ENCODE measurements at places on chromosomes 3 and 15.

DNA sequence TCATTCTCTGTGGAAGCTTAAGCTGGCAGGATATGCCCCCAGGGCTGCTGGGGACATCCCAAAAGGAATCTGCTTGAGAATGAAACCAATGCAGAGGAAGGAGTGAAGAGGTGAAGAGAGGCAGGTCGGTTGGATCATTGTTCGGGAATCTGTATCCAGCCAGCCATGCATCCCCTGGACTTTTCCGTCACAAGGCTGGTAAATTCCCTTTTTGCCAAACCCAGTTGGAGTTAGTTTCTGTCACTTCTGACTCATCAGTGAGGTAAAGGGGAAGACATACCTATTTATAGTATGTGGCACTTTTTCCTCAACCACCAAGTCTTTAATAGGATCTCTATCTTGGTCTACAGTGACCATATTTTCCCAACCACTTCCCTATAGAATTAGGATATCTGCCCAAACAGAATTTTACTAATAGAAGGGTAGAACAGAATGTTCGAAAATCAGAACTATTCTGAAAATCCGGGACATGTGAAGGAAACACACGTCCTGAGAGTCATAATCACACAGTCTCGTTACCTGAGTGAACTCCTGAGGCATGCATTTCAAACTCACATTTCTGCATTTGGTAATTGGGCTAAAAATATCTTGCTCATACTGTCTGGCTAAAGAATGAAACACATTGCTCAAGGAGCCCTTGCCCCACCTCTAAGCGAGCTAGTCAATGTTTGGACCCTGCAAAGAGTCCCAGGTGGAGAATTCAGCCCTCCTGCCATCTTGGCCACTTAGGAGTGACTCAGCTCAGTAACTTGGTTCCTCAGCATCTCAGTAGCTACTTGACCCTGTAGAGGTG, 289.7 kb upstream of the ADAMTS9 start:
- no peak for DNase-seq

DNA sequence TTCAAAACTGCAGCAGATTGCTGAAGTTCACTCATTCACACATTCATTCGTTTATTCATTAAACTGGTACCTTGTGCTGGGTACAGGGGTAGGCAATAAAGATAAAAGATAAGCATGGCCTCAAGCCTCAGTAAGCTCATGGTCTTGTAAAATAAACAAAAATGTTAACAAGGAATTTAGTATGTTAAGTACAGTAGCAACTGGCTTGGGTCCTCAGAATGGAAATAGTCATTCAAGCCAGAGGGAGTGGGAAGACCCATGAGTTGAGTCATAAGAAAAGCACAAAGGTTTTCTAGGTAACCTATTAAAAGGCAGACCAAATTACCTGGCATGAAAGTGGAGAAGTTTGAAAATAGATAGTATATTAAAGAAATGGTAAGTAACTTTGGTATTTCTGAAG, 163.3 kb downstream of the CDIN1 start:
- no peak for DNase-seq

DNA sequence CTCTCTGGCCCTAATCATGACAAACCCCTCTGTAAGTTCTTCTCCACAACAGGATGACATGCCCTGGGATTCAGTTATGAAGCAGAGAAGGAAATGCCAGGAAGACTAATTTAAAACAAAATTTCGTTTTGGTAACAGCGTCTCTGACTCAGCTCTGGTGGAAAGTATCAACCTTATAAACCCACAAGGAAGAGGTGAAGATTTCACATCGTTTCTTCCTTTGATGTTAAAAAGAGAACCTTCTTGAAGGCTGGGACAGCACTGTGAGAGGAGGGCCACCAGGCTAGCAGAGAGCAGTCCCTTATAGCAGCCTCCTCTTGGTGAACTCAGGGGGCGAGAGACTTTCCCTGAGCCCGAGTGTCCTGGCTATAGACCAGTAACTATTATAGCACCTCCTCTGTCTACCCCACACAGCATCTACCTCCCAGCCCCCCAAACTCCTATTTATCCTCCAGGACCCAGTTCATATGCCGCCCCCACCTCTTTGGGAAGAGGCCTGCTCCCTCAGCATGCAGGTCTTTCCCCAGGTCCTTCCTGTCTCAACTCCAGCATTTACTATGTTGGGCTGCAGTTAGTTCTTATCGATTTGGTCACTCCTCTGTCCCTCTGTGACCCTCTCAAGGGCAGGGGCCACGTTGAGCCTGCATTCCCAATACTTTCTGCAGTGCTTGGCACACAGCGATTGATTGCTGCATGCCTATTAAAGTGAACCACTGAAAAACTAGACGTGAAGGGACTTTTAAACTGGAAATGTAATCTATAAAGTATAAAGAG, 321.5 kb upstream of the ICE2 start:
- DNase-seq, result no peak

GRCh38 chr3:34396288-34396687, 597.9 kb downstream of the PDCD6IP start:
- no peak for DNase-seq

DNA sequence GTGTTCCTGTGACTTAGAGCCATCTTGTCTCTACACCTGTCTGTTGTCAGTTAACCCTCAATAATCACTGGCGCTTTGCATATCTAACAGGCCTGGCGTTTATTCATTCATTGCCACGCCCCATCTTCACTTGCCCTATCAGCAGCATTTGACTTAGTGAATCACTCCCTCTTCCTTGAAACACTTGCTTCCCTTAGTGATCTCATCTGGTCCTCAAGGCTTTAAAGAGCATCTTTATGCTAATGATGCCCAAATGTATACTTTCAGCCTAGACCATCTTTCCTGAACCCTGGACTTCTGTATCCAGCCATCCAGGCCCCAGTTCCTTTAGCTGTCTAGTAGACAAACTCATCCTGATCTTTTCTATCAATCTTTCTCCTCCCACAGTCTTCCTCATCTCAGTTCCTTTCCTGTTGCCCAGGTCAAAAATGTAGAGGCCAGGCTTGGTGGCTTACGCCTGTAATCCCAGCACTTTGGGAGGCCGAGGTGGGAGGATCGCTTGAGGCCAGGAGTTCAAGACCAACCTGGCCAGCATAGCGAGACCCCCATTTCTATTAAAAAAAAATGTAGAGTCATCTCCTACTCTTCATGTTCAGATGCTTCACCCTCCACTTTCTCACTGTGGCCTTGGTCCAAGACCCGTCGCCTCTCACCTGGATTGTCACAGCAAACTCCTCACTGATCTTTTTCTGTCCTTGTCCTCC, 1.4 kb upstream of the IGDCC4 start:
- DNase-seq, result no peak

GRCh38 chr3:24185738-24186384, 240.8 kb downstream of the NR1D2 start:
- DNase-seq, result peak; percentile 74

GRCh38 chr15:78046796-78047341, 30.6 kb downstream of the TBC1D2B start:
- no peak for DNase-seq

DNA sequence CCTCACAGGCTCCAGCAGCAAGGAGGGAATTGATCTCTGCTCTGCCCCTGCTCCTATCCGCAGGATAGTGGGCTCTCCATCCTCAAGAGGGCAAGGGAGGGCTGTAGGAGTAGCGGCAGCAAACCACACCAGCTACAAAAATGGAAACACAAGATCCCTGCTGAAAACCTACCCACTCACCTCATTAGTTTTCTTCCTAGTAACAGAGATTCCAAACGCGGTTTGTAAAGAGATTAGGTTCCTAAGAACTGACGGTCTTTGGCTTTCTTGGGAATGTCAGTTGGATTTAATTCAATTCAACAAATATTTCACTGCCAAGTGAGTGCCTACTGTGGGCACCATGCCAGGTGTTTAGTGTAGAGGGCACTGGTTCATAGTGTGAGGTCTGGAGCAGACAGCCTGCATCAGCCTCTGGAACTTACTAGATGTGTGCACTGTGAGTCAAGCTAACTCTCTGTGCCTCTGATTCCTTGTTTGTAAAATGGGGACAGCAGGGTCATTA, 84.7 kb downstream of the MRPL46 start:
- DNase-seq, result peak; percentile 41

DNA sequence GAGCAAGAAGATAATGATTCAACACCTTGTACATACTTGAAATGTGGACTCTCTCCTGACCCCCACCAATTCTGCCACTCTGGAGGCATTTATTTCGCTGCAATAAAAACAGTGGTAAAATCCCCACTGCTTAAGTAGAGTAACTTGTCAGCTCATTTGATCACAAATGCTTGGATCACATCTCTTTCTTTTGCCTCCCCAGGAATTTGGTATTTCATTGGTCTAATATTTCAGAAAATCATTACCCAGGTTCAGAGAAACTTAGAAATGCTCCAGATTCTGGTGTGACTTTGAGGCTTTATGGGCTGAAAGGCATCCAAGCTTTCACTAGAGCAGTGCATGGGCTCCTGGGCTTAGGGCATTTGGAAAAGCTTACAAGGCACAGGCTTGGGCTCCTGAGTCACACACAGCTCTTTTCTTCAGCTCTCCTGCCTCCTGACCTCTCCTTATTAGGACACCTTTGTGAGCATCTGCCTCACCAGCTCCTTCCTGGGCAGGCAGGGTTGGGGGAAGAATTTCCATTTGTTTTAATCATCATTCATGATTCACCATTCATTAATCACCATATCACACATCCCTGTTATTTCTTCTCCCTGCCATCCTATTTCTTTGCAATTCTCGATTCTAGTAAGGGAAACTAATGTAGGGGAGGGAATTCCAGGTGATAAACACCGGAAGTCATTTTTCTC, 22.5 kb downstream of the CDCP1 start:
- no peak for DNase-seq

DNA sequence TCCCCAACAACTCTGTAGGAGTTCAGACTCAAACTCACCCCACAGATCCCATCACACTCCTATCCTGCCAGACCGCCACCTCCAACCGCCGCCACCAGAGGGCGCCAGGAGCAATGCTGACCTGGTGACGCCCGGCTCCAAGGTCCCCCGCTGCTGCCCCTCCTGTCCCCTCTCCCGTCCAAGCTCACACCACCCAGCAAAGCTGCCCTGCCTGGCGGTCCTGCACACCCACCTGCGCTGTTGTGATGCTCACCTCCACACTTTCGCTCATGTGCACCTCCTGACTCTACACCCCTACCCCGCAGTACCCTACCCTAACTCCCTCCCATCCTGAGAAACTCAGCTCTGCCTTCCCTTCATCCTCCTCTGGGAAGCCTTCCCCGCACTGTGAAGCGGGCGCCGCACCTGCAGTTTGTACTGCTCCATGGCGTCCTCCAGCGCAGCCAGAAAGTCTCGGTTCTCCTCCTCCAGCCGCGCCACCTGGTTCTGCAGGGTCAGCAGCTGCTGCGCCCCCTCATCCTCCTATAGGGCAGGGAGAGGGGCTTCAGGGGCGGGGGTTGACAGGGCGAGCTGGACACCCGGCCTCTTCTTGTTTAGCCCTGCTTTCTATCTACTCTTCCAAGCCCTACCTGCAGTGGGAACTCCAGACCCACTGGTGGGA, 7.9 kb downstream of the KIF7 start:
- DNase-seq, result peak; percentile 74

GRCh38 chr3:133964547-133964946, 65.2 kb downstream of the SLCO2A1 start:
- DNase-seq, result no peak

DNA sequence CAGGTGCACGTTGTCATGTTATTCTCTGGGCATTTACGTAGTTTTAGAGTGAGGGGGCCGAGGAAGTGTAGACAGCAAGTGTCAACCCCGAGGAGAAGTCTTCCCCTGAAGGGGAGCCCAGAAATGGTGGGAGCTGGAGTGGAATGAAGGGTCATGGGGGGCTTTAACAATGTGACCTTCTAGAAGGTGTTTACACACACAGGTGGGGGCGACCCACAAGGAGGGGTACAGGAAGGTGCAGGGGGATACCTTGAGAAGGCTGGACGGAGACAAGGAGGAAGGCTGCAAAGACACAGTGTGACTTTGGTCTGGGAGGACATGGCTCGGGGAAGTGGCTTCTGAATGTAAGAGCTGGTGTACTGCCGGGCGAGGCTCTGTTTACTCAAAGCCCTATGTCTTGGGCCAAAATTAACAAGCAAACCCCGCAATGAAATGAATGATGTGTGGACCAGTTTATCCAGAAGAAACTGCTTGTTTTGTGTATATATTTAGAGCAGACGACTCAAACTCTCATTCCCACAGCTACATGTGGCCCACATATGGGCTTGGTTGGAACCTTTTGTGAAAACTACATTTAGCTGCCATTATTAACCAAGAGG, 18.7 kb downstream of the TRPM1 start:
- peak; percentile 30 for DNase-seq

DNA sequence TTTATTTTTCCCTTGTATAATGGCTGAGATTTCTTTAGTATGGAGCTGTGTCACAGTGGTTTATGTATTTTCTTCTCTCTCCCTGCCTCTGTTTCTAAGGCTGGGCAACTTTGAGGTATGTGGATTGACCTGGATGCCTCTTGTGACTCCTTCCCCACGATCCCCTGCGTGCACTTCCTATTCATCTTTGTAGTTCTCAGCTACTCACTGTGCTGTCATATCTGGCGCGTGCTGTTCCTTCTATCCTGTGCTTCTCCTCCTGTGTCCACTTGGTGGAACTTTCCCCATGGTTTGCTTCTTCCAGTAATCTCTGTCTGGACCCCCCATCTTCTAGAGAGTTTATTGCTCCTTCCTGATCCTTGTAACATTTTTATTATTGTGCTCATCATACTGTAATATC, 97.3 kb downstream of the AKAP13 start:
- no peak for DNase-seq

GRCh38 chr15:90151989-90152645, 49.0 kb upstream of the SEMA4B start:
- DNase-seq, result no peak

GRCh38 chr3:148694116-148694515, 3.6 kb upstream of the AGTR1 start:
- DNase-seq, result no peak

GRCh38 chr3:5160940-5161858, 26.3 kb upstream of the EDEM1 start:
- DNase-seq, result no peak

GRCh38 chr3:55486857-55487380, at the start of gene WNT5A:
WNT5A (minus strand) TSS chr3:55487306; CDS start chr3:55486985, 321 bp downstream.
- DNase-seq, result peak; percentile 63

GRCh38 chr3:187276397-187277128, 15.0 kb downstream of the MASP1 start:
- no peak for DNase-seq

GRCh38 chr3:106323586-106323985, 454.8 kb upstream of the CBLB start:
- DNase-seq, result no peak

DNA sequence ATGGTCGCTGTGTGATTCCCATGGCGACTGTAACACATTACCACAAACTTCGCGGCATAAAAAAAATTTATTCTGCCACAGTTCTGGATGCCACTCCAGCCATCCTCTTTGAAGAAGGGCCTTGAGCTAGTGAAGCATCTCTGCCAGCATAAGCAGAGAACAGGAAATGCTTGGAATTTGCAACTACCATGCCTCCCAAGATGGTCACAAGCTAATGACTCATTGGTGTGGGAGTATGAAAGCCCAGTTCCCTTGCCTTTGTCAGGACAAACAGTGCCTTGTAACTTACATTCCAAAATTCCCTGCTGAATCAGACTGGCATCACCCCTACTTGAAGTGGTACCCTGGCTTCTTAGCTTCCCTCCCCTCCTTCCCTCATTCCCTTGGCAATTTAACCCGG, 129.7 kb downstream of the PROS1 start:
- no peak for DNase-seq

- DNase-seq, result no peak
Observed at GRCh38 chr3:180923561-180923960, 11.1 kb downstream of the FXR1 start.

- DNase-seq, result no peak
Observed at GRCh38 chr3:11692532-11692813, 48.8 kb upstream of the VGLL4 start.

Measured in tongue (tissue), 3 donors.